ENCODE measurements at places on chromosomes 4 and X.

- no peak for DNase-seq
Measured at GRCh38 chr4:2243681-2244380, 1.9 kb upstream of the HAUS3 start.

DNA sequence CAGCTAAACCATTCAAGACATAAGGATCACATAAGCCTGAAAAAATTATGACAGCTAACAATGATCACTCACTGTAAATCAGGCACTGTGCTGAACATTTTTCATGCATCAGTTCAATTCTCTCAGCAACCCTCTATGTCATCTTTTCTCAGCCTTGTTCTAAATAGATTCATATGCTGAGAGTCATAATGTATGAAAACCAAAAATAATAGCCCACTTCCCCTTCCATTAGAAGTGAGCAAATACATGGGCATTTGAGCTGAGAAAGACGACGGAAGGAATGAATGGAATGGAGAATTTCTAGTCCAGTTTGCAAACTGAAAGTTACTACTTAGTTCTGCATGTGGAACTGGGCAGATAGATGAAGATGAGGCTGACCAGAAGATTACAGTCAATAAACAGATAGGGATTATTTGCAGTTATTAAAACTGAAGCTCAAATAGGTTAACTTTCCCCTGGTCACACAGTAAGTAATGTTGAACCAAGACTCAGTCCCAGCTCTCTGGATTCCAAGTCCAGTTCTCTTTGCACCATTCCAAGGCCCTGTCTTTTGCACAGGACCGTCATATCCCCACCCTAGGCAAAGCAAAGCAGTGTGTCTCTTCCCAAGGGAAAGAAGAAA lies 1.6 kb upstream of the SH3RF1 start:
- no peak for DNase-seq

DNA sequence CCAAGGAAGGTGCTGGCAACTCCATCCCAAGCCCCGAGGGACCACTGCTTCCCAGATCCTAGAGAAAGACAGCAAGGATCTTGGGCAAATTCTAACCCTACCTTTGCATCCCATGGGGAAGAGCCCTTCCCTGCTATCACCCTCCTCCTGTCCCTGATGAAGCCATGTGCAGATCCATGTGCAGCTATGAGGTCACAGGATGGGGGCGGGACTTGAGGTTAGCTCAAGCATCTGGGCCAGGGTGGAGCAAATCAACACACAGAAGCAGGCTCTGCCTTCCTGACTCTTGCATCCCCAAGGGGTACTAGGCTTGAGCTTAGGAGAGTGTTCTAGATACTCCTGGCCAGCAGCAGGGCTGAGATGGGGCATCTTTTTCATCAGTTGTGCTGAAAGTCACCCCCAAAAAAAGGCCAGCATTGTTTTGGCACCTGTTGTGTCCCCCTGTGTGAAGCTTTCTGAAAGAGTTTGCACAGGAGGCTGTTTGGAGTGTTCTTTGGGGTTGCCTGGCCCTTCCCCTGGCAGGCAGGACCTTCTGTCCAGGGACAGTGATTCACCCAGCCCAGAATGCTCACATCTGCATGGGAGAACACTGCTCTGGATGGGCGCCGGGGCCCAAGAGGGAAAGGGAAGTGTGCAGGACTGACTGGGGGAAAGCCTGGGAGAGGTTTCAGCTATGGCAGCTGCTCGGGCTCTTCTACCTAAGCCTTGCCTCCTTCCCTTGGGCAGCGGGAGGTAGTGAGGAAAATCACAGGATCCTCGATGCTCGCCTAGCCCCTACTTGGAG lies 50.8 kb downstream of the PRPS1 start:
- no peak for DNase-seq

DNA sequence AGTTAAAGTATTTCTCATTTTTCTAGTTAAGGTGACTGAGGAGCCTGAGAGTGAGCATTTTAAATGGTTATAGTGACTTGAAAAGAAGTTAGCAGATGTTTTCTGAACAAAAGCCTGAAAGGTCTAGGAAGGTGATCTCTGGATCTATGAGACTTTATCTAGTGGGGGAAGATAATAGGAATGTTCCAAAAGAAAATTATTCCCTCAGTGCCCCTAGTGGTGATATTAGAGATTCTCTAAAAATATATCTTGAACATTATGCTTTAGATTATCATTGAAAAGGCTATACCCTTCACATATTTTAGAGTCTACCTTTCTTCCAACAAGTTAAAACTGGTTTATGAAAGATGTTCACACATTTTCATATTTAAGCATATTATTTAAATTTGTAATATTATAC lies 69.0 kb upstream of the SPANXN1 start:
- no peak for DNase-seq

GRCh38 chr4:174135936-174136406 lies 147.5 kb downstream of the FBXO8 start:
- DNase-seq = no peak

GRCh38 chr4:177448850-177449249 lies 6.6 kb upstream of the AGA start:
- DNase-seq = no peak

DNA sequence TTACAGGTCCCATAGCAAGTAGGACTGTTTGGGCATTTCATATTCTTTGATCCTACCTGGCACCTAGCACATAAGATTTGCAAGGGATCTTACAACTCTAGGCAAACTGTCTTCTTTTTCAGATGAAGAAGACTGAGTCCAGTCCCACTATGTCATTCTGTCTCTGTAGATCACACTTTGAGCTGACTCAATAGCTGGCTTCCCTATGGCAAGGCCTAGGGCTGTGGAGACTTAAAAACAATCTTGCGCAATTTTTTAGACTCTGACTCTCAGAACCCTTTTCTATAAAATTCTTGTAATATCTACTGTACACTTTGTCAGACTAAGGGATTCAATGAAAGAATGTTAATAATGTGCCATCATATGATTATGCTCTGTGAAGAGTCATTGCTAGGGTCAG lies 26.7 kb downstream of the OTC start:
- DNase-seq = no peak

DNA sequence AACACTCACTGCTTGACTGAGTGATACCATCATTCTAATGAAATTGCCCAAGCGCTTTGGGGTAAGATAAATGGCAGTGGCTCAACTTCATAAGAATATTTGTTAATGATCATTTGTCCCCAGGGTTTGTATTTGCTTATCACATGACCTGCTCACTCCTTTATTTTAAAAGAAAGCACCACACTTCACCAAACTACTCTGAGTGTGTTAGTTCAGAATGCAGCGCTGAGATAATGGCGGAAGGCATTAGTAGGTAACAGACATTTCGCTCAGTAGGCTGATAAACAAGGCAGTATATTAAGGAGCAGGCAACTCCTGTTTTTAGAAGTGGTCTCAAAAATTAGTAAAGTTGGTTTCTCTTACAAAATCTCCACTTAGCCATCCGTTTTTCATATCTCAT lies 1.6 kb downstream of the SNX25 start:
- no peak for DNase-seq

DNA sequence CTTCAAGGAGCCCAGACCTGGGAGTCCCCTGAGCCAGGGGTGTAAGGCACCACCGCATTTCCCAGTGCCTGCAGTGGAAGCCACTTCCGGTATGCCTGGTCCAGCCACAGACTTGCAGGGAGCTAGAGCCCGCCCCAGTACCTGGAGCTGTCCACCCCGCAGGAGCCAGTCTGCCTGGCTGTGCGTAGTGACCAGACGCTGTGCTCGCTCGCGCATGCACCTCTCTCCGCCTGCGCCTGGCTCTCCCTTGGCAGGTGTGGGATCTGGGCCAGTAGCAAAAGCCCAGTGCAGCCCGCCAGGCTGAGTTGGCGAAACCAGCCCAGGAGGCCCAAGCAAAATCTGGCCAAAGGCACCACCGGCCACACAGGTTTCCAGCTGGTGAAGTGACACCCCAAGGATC lies 973.7 kb upstream of the AGA start:
- peak; percentile 80 for DNase-seq

- DNase-seq = no peak
Measured at GRCh38 chr4:95249426-95250021, 299.2 kb downstream of the UNC5C start.

GRCh38 chrX:87376896-87377295 lies 140.7 kb upstream of the KLHL4 start:
- no peak for DNase-seq

GRCh38 chrX:46757593-46757992 lies 1.3 kb downstream of the SLC9A7 start:
- DNase-seq = no peak

DNA sequence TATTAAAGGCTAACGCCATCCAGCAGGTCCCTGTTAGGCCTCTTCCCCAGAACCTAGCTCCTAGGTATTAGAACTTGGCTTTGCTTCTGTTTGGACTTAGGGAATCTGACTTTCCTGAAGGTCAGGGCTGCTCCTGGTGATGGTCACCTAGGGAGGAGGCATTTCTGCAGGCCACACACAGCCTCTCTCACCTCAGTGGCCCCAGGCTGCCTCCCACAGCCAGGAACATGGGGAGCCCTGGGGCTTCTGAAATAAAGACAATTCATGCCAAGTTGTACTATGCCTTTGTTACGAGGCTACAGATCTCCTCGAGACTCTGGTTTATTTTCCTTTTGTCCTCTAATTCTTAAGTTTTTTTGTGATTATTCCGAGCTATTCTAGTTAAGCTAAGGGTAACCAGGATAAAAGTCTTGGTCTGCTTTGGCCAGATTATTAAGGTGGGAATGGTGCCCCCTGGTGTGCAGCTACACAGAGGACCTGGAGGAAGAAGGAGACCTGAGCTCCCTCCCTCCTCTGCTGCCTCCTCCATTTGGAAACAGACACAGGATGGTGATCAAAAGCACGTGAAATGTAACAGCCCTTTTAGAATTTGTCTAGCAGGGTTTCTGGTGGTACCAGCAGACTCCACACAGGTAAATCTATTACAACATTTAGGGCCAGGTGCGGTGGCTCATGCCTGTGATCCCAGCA lies 131.0 kb downstream of the DCLK2 start:
- no peak for DNase-seq

DNA sequence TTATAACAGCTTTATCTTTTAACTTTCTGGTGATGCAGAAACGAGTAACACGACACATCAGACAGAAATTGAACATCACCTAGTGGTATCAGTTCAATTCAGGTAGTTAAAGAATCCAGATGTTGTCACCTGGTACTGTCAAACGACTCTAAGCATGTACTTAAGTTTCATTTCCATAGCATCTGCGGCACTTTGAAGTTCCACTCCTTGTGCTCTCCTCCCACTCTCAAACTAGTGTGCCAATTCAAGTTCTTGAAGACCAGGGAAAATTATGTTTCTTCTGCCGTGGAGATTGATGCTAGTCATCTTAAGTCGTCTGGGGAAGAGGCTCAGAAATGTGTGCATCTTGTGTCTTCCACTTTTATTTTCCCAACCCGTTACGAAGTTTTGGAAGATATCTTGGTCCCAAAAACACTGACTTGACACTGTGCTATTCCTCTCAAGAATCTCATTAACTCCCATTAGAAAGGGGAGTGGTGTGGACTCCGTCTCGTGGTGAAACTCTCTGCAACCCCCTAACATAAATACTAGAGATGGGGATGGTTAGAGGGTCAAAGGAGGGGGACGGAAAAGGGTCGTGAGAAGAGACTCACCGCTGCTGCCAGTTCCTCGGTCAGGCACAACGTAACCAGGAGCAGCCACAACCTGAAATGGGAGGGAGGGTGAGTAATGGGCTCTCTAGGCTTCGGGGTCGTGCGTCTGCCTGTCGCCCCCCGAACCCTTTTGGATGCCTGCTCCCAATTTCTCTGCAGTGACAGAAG lies 693 bp downstream of the COL4A6 start:
- DNase-seq = no peak

DNA sequence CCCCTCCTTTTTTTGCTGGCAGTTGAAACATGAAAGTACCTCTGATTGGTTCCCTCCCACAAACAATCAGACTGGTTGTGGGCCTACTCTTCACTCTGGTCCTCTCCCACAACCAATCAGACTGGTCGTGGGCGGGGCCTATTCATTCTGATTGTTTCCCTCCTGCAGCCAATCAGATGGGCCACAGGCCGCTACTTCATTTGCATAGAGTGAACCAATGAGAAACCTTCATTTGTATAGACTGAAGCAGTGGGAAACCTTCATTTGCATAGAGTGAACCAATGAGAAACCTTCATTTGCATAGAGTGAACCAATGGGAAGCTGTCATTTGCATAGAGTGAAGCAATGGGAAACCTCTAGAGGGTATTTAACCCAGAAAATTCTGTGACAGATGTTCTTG lies 55.2 kb downstream of the TRMT44 start:
- DNase-seq = no peak

DNA sequence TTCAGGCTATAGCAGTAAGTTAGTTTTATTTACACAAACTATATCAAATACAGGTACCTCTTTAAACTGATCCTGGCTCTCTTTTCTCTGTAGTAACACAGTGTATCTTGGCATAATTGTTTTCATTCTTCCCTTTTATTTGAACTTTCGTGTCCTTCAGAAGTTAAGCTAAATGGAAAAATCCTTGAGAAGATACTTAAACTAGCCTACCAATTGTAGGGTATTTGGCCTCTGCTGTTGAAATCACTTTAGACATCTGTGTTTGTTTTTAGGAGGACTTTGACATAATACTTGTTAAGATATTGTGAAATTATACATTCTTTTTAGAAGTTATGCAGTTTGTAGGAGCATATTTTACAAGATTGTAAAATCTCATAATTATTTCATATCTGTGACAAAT lies 90.3 kb upstream of the GK2 start:
- DNase-seq = no peak

DNA sequence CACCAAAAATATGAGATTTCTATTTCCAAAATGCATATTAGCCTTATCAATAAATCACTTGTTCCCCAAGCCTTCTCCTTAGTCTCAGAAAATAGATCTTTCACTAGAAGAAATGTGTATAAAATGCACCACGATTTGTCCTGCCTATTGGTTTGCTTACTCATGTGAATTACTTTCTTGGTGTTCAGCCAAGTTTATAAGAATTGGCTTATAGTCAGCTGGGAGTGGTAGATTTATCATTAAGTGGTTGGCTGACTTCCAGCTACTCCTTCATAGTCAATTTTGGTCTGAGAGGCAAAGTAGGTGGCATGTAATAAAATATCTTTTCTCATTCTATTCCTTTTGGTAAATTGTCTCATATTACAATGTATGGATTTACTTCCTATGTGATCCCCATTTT lies 1.3 kb downstream of the SULT1E1 start:
- peak; percentile 41 for DNase-seq

DNA sequence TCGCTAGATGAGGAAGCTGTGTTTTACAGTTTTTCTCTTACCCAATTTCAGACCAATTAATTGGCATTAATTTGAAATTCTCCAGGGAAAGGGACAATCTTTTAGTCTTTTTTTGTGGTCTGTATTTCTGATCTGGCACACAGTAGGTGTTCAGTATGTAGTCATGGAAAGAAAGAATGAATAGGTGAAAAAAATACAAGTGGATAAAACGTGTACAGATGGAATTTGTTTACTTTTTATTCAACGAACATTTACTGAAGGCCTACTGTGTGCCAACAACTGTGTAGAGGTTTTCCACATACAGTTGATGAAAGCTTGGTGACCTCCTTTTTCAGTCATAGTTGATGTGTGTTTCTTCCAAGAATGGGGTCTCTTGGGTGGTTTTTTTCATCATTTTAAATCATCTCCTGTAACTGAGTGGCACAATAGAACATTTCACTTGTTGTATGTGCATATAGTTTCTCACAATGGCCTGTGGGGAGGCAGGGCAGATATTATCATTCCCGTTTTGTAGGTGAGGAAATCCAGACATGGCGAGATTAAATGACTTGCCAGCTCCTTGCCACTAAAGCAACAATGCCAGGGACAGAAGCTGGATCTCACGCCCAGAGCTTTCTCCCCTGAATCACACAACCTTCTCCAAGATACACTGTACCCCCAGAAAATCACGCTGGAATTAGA lies 102.4 kb downstream of the CEP135 start:
- DNase-seq = no peak

GRCh38 chr4:188975271-188975670 lies 836.0 kb downstream of the TRIML1 start:
- no peak for DNase-seq

Data from NCI-H774 (cell line).